ENCODE measurements at places on chromosomes 12 and 14.

DNA sequence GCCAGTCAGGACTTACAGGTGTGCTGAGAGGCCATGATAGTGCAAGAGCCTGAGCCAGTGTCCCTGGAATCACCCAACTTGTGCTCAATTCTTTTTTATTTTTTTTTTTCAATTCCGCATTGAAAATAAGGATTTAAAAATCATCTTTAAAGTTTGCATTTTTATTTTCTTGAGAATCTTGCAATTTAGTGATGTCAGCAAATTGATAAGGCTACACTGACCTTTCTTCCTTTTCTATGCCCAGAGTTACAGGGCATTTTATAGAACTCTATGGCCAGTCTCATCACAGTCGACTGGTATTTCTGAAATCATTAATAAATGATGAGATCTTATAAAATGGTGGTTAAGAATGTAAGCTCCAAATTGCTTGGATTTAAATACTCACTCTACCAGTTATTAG lies 63.3 kb upstream of the PRKD1 start:
- DNase-seq: no peak

- DNase-seq: peak; percentile 58
Measured at GRCh38 chr12:6326316-6327228, 15.3 kb downstream of the TNFRSF1A start.

DNA sequence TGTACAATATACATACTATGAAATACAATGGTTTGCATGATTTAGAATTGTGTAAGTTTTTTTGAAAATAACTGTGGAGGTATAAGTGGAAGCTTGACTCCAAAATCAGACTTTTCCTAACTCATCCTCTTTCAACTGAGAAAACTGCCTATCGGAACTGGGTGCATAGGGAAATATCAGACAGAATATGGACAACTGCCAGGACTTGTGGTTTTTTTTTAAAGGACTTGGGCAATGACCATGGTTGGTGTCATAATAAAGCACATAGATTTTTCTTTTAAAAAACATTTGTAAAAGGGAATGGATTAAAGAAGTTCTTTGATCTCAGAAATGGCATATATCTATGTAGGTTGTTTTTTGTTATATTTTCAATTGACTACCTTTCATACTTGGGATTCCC lies 53.3 kb upstream of the LRRK2 start:
- no peak for DNase-seq

DNA sequence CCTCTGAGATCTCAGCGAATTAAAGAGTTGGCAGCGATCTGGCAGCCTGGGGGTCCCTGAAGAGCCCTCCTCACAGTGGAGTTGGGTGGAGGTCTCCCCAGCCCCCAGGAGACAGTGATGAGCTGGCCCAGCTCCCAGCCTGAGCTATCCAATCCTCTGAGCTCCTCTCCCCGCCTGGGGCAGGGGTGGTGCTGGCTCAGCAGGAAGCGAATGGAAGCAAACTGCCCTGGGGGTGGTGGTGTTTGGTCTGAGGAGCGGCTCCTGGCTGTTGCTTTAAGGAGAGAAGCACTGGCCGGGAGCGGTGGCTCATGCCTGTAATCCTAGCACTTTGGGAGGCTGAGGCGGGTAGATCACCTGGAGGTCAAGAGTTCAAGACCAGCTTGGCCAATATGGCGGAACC lies 19.5 kb upstream of the MEG3 start:
- DNase-seq: no peak

GRCh38 chr14:54329082-54329695 lies 67.6 kb upstream of the CDKN3 start:
- peak; percentile 78 for DNase-seq

DNA sequence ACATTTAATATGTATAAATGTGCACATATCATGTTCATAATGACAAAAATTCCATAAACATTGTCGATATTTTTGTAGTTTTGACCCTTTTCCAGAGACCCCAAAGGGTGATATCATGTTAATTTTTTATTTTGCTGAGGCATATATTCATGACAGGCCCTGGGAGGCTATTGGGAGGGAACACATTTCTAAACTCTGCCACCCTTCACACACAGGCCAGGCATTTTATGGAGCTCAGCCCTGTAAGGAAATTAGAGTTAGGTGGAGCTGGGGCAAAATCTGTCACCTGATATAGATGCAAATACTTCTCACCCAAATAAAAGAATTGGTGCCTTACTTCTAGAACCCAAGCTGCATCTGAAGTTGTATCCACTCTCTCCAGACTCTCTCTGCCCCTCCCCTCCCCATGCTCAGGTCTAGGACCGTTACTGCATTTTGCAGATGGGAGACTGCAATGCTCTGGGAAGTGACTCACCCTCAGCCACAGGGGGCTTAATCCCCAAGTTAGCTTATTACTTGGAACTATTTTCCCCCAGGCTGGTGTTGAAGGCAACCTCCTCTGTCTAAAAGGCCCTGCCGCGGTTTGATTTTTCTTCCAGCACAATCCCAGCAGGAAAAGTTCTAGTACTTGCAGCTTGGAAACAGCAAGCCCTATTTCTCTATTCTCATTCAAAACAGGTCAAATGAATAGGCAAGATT lies 238.9 kb downstream of the EMP1 start:
- DNase-seq: no peak

DNA sequence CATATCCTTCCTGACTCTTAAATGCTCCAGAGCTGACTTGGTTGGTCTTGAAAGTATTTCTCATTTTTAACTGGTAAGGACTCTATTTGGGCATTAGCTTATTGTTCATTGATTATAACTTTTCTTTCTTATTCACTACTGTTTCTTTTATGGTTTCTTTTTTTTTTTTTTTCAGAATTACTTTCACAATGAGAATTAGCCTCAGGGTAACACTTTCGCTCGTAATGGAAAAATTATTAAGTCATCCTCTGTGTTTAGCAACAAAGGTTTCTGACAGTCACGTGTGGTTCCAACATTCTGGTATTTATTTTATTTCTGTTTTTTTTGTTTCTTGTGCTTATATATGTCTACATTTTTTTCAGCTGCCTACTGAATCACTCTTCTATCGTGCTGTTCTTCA lies 80.0 kb downstream of the METTL25 start:
- no peak for DNase-seq

DNA sequence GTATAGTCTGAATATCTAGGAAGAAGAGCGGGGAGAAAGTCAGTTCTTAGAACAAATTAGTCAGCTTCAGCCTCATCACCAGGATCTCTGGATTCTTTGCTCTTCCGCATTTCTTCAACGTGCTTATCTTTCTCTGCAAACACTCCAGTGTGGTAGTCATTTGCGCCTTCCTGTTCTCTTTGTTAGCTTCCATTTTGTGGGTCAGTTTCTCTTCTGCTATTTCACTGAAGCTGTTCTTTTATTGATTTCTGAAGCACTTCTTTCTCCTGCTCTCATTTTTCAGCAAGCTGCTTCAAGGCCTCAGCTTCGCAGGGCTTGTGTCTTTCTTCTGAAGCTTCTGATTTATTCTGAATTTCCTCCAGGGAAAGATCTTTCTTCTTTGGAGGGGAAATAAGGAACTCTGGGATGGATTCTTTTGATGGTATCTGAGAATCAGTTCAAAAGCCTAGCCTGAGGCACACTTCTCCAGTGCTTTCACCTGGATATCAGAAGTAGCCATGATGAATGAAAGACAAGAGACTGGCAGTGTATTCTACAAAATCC lies 13.5 kb downstream of the AMN1 start:
- no peak for DNase-seq

DNA sequence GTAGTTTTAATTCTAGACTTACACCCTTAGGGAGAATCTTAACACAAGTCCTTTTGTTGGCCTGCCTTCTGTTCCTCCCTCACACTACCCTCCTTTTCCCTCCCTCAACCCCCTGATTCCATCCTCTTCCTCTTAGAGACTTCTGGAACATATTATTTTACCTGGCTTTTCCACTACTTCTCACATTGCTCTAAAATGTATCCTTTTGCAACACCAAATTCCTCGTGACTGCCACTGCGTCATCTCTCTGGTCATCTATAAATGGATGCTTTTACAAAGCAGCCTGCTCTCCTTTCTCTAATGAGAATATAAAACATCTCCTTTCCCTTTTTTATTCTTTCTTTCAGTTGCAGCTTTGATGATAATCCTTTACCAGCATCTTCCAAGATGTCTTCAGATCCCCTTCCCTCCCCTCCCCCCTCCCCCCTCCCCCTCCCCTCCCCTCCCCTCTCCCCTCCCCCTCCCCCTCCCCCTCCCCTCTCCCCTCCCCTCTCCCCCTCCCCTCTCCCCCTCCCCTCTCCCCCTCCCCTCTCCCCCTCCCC lies 93.6 kb downstream of the DIP2B start:
- no peak for DNase-seq

All from G401 (cell line).